ENCODE measurements at places on chromosomes 4 and X.

- DNase-seq: no peak
Observed at GRCh38 chrX:69429339-69430015, 74.6 kb upstream of the NALF2 start.

DNA sequence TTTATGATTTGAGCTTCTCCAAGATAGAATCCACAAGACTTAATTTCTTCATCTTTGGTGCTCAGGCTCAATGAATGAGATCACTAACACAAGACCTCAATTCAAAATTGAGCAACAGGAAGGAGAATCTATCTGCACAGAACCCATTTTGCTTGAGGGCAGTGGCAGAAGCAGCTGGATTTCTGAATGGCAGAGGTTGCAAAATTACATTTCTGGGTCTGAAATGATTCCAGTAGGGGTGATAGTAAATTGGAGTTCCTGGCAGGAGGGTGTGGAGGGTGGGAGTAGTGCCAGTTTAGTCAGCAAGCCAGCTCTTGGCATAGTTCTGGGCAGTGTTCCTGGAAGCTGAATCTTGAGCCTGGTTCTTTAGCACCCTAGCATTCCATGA, 281.1 kb downstream of the SLC7A11 start:
- no peak for DNase-seq

- no peak for DNase-seq
Observed at GRCh38 chrX:130885996-130886395, 17.0 kb downstream of the ENOX2 start.

DNA sequence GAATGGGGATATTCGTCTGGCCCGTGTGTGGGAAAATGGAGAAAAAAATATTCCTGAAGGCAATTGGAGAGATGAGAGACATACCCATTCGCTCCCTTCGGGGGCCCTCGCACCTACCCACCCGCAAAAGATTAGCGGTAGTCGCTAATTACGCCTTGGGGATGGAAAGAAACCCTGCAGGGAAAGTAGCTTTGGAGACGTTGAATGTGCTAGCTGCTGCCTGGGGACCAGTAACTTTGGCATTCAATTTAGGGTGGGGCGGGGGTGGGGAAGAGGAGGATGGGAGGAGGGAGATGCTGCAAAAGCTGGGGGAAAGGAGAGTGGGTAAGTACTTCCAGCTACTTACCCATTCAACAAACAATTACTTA, 407 bp upstream of the ZC4H2 start:
- no peak for DNase-seq

DNA sequence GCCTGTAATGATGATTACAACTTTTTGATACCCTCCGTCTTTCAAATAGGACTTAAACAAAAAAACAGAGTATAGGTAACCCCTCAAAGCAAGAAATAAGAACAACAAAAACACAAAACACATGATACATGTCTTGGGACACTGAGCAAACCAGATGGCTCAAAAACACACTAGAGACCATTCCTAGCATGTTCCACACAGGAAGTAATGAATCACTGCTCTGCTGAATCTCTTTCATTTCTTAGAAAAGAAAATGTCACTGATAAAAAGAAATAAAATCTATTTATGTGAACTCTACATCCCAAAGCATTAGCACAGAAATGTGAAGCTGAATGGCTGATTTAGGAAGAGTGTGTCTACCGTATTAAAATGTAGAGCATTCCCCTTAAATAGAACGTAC, 134.5 kb upstream of the IL15 start:
- no peak for DNase-seq

DNA sequence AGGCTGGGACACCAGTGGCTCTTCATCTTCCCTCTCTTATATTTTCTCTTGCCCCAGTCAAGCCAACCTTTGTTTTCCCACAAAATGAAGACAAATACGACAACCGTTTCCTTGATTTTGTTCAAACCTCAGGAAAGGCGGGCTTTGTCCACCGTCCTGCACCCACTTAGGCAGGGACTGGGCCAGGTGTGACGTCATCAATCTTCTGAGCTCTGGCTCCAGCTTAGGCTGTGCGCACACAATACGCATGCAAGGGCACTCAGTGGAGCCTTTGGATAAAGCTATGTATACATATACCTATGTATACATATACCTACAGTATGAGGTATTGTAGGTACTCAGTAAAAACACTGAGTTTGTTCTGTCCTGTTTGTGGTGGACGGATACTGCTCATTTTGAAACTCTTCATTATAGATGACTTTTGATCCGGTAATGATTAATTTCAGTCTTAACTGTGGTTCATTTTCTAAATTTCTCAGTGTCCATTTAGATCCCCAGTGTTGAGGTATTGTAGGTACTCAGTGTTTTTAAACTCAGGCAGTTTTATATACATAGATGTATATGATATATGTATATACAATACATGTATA, 194.9 kb downstream of the MGST2 start:
- no peak for DNase-seq

GRCh38 chr4:55218041-55218440, 92.6 kb upstream of the KDR start:
- no peak for DNase-seq

- no peak for DNase-seq
Observed at GRCh38 chrX:70554081-70554480, 109.4 kb downstream of the DLG3 start.

DNA sequence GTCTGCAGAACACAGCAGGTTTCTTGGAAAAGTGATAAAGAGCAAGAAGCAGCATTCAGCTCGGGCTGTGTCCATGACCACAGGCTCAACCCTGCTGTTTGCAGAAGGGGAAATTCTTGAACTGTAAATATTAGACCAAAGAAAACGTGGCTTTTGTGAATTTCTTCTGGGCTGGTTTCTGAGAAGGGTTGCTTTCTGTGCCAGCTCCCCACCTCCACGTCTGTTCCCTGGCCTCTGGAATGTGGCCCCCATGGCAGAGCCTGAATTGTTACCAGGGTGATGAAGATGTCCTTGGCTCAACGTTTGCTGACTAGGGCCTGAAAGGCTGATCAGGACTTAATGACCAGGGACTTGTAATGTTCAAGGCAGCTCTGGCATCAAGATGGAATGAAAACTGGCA, 116.0 kb downstream of the CPEB2 start:
- no peak for DNase-seq

DNA sequence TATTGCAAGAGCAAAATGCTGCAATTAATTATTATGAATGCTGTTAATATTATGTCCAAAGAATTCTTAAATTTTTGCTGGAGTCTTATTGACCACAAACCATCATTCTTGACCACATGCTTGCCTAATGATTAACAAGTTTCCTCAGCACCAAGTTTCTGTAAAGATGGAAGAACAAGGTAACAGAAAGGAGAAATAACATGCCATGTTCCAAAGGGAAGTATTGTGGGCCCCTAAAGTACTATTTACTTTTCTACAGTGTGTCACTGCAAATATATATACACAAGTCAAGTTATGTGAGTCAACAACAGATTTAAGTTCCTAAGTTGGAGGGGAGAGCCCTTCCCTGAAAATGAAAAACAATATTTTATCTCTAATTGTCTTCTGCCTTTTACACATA, 20.6 kb downstream of the FAM47E start:
- no peak for DNase-seq

DNA sequence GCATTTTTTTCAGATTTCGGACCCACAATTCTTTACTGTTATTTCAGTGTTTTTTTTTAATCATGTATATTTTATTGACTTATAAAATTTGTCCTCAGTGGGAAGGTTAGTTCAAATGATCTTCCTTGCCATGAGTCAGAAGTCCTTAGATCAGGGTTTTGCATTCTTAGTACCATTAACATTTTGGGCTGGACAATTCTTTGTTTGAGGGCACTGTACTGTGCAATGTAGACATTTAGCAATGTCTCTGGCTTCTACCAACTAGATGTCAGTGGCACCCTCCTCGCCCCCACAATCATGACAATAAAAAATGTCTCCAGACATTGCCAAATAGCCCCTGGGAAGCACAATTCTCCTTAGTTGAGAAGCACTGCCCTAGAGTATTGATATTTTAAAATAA, 176.6 kb downstream of the VEGFC start:
- DNase-seq: no peak

DNA sequence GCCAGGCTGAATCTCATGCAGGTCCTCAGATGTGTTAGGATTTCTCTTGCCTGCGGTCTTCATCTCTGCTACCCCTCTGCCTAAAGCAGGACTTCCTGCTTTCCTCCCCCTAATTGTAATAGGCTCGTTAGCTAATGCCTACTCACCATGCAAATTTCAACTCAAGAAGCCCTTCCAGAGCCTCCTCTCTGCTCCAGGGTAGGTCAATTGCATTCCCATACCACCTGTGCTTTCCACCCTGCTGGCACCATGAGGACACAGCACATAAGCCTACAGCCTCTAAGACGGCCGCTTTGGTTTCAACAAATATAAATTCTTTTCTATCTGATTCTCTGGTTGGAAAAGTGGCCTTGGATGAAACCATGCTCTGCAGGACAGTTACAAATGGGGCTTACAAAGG, 93.9 kb downstream of the QDPR start:
- no peak for DNase-seq

DNA sequence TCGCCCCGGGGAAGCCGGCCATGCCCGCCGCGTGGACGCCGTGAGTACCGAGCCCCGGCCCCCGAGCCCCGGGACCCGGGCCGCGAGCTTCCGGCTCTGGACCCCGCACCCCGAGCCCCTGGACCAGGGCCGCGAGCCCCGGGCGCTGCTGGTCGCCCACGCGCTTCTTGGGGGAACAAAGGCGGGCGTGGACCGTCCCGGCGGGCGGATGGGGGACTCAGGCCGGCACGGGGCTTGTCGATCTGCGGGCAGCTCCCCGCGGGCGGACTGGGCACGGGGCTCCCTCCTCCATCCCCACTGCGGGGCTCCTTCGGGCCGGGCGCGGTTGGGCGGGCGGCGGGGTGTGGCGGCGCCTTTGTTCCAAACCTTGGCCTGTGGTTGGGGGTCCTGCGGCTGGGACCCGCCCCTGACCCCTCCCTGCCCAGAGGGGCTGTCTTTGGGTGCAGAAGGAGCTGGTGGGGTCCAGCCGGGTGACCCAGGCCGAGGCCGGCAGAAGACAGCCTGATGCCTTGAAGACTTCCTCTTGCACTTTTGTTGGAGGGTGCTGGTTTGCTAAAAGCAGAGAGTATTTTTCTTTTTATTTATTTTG, 25.2 kb upstream of the ADD1 start:
- no peak for DNase-seq

DNA sequence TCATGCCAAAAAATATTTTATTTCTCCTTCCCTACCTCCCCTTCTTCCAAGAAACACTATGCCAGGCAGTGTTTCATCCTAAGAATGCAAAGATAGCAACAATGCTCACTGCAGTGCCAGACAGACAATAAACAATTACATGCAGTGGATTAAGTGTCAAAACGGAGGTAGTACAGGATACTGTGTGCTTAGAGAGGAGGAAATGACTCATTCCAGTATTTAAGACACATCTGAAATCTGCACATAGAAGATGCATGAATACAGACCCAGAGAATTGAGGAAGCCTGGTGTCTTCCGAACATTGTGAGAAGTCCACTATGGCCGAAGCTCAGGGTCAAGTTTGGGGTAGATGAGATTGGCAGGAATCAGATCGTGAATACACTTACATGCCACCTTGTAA, 326.4 kb downstream of the PPP3CA start:
- DNase-seq: no peak

- DNase-seq: no peak
Observed at GRCh38 chr4:3802571-3803474, 36.6 kb downstream of the ADRA2C start.

DNA sequence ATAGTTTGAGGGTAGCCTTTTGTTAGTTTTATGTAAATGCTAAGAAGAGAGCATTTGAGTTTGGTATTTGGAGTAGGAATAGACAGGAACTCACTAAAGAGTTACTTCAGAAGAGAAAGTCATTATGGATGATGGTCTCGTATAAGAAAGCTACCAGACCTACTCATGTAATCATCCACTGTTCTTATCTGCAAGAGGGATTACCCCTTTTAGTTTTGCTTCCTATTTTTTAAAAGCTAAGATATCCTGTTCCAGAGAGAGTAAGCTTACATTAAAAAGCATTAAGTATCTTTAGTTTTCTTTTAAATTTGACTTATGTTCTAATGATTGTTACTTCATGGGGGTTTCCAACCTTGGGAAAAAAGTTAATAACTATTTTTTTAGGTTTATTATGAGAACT, 12.5 kb upstream of the ART3 start:
- DNase-seq: no peak

DNA sequence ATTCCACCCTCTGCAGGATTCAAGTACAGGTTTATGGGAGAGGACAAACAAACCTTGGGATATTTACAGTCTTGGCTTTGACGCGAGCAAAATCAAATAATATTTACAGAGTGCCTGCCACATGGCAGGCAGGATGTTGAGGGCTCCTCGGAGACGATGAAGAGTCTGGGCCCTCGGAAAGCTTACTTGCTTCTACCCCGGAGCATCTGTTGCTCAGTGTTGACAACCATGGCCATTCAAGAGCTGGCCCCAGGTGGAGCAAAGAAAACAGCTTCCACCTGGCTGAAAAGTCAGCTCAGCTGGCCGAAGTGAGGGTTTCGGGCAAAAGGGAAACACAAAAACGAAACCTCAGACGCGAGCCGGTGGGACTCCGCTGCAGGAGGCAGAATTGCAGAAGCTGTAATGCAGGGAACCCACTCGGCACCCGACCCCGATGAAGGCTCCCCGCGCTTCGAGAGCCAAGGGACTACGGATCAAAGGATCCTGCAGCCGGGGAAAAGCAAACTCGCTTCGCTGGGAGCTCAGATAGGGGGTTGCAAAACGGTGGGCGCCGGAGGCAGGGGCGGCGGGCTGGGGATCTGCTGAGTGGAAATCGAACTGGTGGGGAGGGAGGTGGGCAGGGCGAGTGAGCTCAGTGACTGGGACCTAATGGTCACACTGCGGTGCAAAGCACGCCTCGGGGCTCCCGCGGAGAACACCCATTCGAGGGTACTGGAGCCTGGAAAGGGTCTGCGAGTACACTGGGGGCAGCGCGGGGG, 805 bp downstream of the ATP8A1 start:
- no peak for DNase-seq

DNA sequence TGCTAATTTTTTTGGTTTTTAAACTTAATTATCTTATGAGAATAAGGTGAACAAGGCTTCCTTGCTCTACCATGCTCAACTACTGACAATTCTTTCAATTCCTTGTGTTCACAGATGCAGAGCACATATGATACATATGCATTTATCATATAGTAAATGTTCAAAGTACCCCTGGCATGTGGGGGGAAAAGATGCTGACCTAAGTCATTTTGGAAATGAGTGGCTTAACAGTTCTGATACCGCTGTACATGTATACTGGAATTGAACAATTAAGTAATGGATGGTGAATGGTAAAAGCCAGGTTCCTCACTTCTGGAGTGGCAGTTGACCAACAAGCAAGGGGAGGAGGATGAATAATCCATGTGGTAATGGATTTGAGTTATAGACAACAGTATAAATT, 149.6 kb downstream of the NAF1 start:
- DNase-seq: no peak

- DNase-seq: no peak
Observed at GRCh38 chrX:49878128-49878833, 1.0 kb upstream of the USP27X start.

- no peak for DNase-seq
Observed at GRCh38 chr4:111689214-111689613, 456.0 kb upstream of the FAM241A start.

- no peak for DNase-seq
Observed at GRCh38 chr4:105352826-105353225, 121.0 kb downstream of the PPA2 start.
